Vagina (tissue), 2 donors: ENCODE measurements at places on chromosomes 4 and X.

GRCh38 chrX:70289168-70289792, 447 bp downstream of the PDZD11 start:
- no peak for DNase-seq

- DNase-seq: no peak
Measured at GRCh38 chr4:28250646-28251045, 1390.0 kb downstream of the STIM2 start.

GRCh38 chr4:163772238-163772637, 277.7 kb downstream of the TMA16 start:
- DNase-seq: no peak

DNA sequence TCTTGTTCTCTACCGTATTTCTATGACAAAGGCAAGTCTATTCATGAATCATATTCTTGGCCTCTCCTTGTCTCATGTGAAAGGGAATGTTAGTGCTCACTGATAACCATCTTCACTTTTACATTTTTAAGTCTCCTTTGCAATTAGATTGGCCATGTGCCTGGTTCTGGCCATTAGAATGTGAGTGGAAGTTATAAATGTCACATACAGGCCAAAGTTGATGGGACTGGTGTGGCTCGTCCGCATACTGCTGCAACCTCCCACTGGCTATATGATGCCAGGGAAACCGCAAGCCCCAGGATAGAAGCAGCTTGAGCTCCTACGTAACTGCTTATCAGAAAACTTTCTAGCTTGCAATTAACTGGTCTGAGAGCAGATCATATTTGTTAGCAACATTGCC, 86.1 kb downstream of the MAGEC1 start:
- no peak for DNase-seq

GRCh38 chrX:75156531-75156945, 455 bp upstream of the ABCB7 start:
- no peak for DNase-seq

GRCh38 chr4:34010751-34011519, 2233.4 kb downstream of the ARAP2 start:
- DNase-seq: no peak

- no peak for DNase-seq
Measured at GRCh38 chrX:104679175-104679574, 113.2 kb downstream of the IL1RAPL2 start.

DNA sequence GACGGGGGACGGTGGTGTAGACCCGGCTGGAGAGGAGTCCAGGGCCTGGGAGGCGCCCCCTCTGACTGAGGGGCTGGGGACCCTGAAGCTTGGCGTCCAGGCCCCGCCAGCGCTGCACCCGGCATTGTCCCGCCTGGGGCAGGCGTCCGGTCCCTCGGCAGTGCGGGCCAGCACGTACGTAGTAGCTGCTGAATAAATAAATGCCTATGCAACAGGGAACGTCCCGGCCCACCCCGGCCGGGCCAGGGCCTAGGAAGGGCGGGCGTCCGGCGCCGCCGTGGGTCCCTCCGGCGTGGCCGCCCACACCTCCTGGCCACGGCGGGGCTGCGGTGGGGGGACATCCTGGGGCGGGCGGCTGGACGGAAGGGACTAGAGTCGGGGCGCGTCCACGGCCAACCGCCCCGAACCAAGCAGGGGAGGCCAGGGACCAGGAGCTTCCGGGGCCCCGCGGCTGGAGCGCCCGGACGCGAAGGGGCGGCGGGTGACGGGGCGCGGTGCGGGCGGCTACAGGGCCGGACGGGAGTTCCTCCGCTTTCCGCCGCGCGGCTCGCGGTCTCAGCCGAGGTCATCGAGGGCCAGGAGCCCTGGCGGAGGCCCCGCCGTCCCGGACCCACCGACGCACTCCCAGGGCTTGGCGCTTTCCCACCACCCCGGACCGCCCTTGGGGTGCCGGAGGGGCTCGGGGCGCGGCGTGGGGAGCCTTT, 886 bp upstream of the WWC2 start:
- no peak for DNase-seq

- DNase-seq: no peak
Measured at GRCh38 chrX:77622233-77622632, 163.8 kb downstream of the ATRX start.

GRCh38 chr4:37953620-37954293, 6.4 kb upstream of the PTTG2 start:
- no peak for DNase-seq

GRCh38 chrX:122188751-122189150, 995.3 kb upstream of the GRIA3 start:
- DNase-seq: no peak

- DNase-seq: no peak
Measured at GRCh38 chr4:6902318-6903042, 7.1 kb upstream of the TBC1D14 start.

GRCh38 chr4:101501421-101501820, 154.1 kb upstream of the PPP3CA start:
- no peak for DNase-seq

DNA sequence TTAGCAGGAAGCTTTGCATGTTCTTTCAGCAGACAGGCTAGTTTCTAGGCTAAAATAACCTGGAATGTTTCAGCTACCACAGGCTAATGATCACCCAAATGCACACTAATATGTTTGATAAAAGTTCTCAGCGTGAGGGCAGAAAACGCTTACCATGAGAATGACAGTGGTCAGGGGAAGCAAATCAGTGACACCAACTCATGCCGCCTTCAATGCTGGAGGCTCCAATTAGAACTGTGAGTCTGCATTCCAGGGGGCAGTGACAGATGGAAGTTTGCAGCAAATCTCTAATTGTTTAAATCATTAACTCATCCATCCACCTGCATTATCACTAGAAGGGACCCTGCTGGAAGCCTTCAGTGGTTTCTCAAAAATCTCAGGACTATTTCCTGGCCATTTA, 43.2 kb downstream of the ANOS1 start:
- DNase-seq: no peak

- no peak for DNase-seq
Measured at GRCh38 chr4:6948134-6948460, 38.5 kb downstream of the TBC1D14 start.

- DNase-seq: no peak
Measured at GRCh38 chr4:152957437-152958171, 21.5 kb downstream of the FHDC1 start.

- no peak for DNase-seq
Measured at GRCh38 chrX:58025979-58026378, 115.7 kb upstream of the ZXDA start.

GRCh38 chr4:86661006-86661405, 66.9 kb downstream of the PTPN13 start:
- no peak for DNase-seq

DNA sequence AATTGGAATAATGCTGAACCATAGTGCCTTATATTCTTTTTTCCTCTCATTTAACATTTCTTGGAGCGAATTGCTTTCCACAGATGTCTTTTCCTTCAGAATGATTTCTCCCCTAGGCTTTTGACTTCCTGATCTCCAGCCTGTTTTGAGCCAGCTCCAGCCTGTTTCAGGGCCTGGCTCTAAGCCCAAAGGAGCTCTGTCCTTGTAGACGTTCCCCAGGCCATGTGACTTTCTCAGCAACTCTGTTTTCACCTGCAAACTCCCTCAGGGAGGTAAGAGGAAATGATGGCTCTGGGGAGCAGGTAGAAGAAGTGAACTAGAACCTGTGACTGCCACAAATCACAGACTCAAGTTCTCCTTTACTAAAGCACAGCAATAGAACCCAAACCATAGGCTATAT, 89.1 kb downstream of the AKAP4 start:
- no peak for DNase-seq

- no peak for DNase-seq
Measured at GRCh38 chr4:766152-766515, 59.8 kb downstream of the CPLX1 start.

DNA sequence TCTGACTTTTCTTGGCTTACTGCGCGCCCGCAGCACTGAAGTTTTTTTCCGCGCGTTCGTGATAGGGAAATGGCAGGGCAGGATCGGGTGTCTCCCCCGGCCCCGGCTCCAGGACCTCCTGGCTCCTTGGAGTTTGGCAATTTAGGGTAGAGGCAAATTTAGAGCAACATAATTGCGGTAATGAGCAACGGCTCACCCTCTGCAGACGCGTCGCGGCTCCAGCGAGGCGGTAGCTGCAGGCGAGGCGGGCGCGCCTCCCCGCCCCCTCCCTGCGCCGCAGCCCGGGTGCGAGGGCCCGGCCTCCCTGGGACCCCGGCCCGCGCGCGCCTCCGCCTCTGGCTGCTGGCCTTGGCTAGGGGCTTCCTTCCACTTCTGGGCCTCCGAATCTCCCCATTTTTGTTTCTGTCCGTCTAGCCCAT, 6.2 kb downstream of the MSX1 start:
- DNase-seq: no peak

DNA sequence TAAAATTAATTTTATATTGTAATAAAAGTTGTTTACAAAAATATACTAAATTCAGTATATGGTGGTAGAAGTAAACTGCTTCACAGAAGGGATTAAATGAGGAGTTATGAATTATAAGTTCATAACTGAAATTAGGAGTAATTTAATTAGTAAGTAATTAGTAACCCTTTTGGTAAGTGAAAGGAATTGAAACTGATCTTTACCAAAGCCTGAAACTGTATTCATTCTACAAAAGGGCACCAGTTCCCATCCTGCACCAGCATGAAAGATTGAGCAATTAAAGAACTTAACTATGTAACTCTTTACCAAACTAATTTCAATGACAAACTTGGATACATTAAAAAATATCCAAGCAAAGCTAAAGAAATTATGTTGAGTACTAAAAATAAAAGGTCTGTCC, 8.2 kb downstream of the MED14 start:
- DNase-seq: no peak

DNA sequence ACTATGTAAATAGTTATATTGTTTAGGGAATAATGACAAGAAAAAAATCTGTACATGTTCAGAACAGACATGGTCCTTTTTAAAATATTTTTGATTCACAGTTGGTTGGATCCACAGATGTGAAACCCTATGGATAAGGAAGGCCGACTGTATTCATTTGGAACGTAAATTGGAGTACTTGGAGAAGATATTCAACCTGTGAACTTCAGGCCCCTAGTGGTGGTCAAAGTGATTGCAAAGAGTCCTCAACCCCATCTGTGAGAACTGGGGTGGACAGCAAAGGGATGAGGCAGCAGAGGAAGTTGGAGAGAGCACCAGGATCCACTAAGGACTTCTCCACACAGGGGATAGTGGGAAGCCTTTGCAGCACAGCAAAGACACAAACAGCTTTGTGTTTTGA, 6.2 kb upstream of the CXCL13 start:
- no peak for DNase-seq

GRCh38 chr4:6851962-6852361, 57.7 kb upstream of the TBC1D14 start:
- no peak for DNase-seq

GRCh38 chr4:64144994-64145393, 264.3 kb downstream of the TECRL start:
- DNase-seq: no peak

DNA sequence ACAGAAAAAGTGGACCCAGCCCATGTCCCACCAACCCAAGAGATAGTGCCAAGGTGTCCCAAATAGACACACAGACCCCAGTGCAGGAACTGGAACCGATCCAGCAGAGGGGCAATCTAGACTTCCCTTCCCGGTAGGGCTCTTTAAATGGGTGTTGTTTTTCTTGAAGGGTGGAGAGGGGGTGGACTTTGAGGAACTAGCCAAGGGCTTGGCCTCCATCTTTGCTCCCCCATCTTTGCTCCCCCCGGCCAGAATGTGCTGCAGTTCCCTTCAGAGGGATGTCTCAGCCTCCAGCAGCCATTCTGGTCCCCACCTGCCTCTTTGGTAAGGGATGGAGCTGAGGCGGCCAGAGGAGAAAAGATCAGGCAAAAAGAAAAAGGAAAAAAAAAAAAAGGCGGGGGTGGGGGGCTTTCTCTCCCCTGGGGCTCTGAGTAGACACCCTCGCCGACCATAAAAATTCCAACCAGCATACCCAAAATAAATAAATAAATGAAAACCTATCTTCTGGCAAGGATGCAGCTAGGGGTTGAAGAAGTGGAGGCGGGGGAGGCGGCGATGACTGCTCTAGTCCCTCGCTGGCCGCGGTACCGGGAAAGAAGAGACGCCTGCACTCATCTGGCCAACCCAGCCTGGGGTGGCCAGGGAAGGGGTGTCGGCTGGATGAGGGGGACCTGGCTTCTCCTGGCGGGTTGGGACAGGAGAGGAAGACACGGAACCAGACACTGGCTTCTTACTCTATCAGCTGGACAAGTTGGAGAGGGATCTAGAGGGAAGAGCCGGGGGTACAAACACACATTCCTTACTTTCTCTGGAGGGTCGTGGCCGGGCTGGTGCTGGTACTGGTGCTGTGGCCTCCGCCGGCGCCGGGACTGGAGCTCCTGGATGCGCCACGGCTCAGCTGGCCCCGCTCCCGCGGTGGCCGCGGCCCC, 38.5 kb upstream of the IQSEC2 start:
- DNase-seq: no peak

DNA sequence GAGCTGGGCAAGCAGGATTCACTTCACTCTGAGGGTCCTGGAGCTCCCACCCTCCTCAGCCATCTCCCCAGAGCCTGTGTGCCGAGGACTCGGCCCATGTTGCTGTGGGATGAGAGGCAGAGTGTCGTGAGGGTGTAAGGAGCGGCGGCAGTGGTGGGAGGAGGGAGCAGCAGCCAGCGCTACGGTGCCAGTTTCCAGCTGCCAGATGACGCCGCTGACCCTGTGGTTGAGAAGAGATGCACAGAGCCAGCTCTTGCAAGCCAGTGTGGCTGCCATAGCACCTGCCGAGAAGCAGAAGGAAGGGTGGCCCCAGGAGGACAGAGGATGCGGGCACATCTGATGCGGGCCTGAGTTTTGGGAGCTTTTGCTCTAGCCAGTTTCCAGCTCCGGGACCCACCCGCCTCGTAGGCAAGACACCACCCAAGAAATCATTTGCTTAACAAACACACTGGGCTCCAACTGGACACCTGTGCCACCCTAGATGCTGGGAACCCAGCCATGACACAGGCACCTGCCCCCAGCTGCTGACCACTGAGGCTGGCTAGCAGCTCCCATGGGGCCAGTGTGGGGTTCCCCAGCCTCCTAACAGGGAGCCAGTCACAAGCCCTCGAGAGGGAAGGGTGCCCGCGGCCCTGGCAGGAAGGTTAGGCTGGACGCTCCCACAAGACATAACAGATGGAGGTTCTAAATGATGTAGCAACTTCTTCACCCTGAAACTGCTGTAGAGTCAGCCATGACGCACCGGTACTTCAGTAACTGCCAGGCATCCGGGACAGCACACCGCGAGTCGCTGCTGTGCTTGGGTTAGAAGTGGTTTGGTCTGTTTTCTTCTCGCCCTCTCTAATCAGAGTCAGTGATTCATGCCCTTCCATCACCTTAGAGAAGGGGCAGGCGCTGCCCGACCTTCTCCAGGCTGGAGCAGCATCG, 8.9 kb downstream of the MSANTD1 start:
- no peak for DNase-seq

- no peak for DNase-seq
Measured at GRCh38 chr4:48090621-48091020, 43.4 kb downstream of the TXK start.

GRCh38 chr4:53511014-53511413, 80.3 kb downstream of the LNX1 start:
- no peak for DNase-seq
